ENCODE measurements at places on chromosomes 7 and 10.

GRCh38 chr10:6239213-6239991, 36.7 kb downstream of the PFKFB3 start:
- DNase-seq = peak; percentile 38

- no peak for DNase-seq
Measured at GRCh38 chr7:97845622-97846203, 26.5 kb downstream of the ASNS start.

- no peak for DNase-seq
Measured at GRCh38 chr7:33379891-33380525, 250.6 kb downstream of the BBS9 start.

DNA sequence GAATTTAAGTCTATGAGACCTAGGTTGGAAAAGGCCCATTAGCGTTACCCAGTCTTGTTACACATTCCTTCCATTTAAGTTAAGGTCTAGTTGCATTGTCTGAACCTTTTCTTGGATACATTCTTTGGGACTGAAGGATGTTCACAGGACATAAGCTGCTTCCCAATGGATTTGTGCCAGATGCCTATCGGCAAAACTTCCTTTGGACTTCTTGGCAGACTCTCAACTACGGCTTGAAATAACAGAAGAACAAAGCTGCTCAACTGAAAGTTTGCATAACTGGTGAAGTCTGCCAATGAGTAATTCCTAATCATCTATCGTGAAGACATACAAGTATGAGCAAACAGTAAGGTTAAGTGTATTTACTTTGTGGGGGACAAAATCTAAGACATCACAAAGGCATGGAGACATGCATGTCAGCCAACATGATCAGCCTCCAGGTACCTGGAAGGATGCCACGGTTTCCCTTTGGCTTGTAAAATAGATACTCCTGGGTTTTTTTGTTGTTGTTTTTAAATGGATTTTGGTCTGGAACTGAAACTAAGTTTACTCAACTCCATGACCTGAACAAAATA, 35.4 kb downstream of the MALSU1 start:
- DNase-seq = no peak

DNA sequence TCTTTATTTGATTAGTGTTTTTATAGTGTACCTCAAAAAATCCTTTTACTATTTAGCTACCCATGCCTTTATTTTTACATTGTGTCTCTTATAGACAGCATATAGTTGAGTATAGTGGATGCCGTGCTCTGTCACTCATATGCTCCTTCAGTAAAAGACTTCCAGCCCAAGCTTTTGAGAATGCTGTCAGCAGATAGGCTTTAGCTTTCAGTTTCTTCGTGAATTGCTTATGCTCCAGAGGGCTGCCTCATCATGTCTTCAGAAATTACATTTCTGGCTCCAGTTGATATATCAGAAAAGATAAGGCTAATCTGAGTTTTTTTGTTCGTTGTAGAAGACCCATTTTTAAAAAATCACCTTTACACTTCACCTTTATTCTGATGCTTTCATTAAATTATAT, 332.0 kb downstream of the NXPH1 start:
- DNase-seq = no peak

DNA sequence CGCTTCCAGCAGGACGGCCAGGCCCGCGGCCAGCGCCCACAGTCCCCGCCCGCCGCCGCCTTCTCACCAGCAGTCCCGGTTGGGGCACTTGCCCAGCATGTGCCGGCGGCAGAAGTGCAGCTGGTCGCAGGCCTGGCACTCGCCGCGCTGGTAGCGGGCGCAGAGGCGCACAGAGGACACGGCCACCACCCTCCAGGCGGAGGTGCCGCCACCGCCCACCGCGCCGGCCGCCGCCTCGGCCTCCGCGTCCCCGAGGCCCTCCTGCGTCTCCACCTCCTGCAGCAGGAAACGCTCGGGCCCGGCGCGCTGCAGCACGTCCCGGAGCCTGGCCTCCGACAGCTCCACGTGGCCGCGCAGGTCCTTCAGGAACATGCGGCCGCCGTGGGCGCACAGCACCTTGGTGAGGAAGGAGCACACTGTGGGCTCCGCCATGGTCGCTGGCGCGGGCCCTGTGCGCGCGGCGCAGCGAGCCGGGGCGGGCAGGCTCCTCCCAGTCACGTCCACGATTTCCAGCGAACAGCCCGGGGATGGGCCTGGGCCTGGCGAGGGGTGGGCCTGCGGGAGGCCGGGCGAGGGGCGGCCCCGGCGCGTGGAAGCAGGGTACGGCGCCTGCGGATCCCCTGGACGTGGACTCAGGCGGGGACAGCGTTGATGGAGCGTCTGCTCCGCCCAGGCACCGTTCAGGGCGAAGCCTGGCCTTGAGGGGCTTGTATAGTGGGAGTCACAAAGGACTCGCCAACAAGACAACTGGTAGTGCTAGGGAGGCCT, at the start of gene ZC3HAV1L:
TSS of gene ZC3HAV1L (minus strand) at position 457 of the 768 bp plus-strand sequence. CDS start at position 432, 25 bp downstream.
- no peak for DNase-seq

DNA sequence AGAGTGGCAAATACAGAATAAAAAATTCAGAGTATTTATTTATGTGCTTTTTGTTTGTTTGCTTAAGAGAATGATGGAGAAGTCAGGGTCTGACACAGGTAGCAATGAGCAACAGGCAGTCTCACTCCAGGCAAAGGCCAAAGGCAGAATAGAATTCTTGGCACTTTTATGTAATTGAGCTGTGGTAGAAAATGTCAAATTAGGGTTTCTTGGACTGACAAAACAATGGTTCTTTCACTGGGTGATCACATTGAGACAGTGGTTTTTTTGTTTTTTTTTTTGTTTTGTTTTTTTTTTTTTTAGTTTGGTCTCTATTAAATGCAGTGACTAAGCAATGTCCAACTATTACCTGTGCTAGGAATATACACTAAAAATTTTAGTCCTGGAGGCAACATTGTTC, 27.4 kb downstream of the POM121L12 start:
- DNase-seq = no peak

GRCh38 chr10:133262696-133263095, 14.0 kb downstream of the ADAM8 start:
- DNase-seq = no peak

DNA sequence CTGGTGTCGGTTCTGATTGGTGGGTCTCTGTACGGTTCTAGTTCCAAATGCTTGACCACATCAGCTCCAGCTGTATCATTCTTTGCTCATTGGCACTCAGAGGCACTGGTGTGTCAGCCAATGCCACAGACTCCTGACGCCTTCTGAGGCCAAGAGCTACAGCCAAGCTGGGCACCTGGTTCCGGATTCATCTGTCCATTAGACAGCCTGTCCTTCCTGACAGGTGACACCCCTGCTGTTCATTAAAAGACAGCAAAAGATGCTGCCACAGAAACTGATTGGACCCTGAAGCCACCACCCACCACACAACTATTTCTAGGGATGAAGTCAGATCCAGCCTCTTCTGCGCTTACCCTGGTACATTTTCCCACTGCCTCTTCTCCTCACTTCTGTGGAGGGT, 35.6 kb downstream of the COL13A1 start:
- no peak for DNase-seq

- no peak for DNase-seq
Measured at GRCh38 chr10:107371801-107372200, 207.3 kb upstream of the SORCS1 start.

DNA sequence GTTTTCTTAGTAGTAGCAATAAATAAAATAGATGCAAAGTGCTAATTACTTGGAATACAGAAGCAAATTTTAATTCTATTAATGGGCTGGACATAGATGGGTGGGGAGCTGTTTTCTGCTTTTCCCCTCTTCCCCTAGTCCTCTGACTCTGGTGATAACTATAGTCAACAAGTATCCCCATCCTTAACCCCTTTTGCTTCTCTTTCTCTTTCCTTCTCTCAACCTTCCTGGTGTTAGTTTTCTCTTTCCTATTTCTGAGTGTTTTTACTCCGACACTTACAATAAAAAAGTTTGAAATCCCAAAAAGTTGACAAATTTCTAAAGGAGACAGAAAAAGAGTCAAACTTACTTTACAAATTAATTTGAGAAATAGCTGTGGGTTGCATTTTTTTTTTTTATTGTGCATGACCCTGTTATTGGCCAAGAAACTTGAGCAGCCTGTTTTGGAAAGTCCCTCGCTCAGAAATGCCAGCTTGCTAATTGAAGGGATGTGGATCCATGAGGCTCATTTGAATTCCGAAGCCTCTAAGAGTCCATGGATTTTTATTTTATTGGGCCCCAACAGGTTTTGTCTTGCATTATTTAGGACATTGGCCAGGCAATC, 2.4 kb downstream of the FAS start:
- no peak for DNase-seq

- no peak for DNase-seq
Measured at GRCh38 chr10:10038348-10038747, 979.3 kb upstream of the CELF2 start.

DNA sequence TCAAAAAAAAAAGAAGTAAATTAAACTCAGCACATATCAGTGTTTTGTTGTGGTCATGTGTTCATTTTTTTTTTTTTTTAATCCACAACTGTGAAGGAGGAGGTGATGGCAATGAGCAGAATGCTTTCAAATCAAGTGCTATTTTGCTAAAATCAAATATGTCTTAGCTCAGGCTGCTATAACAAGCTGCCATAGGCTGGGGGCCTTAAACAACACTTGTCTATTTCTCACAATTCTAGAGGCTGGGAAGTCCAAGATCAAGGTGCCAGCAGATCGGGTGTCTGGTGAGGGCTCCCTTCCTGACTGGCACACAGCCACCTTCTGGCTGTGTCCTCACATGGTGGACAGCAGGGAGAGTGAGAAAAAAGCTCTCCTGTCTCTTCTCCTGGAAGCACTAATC, 203.9 kb downstream of the FAM107B start:
- no peak for DNase-seq

DNA sequence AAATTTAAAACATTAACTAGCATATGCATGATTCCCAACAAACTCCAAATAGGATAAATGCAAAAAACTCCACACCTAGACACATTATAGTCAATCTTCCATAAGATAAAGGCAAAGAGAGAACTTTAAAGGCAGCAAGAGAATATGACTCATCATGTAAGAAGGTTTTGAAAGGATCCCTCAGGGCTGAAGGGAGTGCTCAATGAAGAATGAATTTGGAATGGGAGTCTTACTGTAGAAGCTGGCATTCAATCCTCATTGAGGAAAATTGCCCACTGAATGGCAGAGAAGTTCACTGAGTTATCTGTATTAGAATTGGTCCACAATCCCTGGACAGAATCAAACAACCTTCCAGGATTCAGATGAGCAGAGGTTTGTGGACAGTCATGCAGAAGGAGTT, 26.1 kb upstream of the ZNF365 start:
- DNase-seq = no peak

- no peak for DNase-seq
Measured at GRCh38 chr10:7261351-7261750, 149.5 kb downstream of the SFMBT2 start.

- no peak for DNase-seq
Measured at GRCh38 chr10:5940807-5941218, 36.5 kb downstream of the IL15RA start.

- peak; percentile 61 for DNase-seq
Measured at GRCh38 chr7:130063036-130063435, 7.3 kb upstream of the KLHDC10 start.

GRCh38 chr10:114957673-114958072, 19.7 kb downstream of the TRUB1 start:
- no peak for DNase-seq

DNA sequence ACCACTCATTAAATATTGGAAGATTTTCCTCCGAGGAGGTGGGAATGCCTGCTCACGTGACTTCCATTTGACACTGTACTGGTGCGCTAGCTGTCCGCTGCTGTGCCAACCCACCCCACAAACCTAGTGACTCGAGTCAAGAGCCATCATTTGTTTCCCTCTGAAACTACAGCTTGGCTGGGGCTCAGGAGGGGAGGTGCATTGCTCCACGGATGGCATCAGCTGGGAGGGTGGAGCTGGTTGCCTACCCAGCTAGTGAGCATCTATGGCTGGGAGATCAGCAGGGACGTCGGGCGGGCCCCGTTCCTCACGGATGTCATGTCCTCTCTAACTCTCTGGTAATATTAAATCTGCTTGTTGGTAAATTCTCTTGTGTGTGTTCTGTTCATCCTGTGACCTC, 9.5 kb upstream of the FOXL3 start:
- no peak for DNase-seq

GRCh38 chr10:72370201-72370722, 15.5 kb upstream of the DNAJB12 start:
- DNase-seq = no peak

- DNase-seq = no peak
Measured at GRCh38 chr10:7563368-7563767, 103.4 kb downstream of the ITIH5 start.

DNA sequence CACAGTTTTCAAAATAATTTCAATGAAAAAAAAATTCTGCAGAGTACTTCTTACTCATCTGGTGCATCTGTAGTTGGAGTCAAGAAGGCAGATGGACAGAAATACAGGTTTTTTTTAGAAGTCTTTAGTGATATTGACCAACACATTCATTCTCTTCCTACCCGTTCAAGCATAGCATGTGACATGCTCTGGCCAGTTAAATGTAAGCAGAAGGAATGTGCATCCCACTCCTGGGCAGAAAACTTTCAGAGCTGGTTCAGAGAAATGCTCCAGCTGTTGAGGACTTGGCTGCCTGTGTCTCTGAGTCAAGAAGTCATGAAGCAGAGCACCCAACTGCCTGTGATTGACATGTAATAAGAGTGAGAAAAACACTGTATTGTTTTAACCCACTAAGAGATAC, 665.3 kb upstream of the IGFBP3 start:
- DNase-seq = no peak

DNA sequence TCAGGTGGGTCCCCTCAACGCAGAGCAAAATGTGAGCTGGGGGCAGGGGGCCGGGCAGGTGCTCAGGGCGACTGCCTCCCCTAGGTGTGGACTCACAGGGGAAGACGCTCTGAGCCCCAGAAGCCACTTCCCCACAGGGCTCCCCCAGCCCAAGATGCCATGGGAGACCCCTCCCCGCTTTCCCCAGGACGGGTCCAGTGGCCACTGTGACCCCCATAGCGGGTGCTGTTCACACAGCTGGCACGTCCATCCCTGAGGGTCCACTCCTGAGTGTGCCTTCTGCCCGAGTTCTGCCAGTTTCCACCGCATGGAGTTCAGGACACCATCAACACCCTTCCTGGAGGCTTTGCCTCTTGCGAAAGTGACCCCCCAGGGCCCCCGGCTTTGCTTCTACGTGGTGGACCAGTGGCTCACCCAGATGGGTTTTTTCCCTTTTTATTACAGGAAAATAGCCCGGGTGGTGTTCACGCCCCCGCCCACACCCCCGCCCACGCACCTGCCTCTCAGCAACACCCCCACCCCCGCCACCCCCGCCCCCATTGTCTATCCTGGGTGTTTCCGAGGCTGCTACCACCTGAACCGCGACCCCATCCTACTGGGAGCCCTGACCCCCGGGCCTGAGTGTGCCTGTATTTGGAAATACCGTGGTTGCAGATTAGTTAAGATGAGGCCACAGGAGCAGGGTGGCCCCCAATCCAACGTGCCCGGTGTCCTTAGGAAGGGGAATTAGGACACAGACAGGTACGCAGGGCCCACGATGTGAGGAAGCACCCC, 32.0 kb downstream of the ADAP1 start:
- no peak for DNase-seq

- no peak for DNase-seq
Measured at GRCh38 chr10:101453791-101454718, 100.1 kb downstream of the BTRC start.

Measured in stimulated activated CD4-positive, alpha-beta T cell treated with anti-CD3 and anti-CD28 coated beads, Interleukin-15, amount 100 ng/mL, for 1 hour (primary cell).